ENCODE measurements at places on chromosomes 6 and 20.

DNA sequence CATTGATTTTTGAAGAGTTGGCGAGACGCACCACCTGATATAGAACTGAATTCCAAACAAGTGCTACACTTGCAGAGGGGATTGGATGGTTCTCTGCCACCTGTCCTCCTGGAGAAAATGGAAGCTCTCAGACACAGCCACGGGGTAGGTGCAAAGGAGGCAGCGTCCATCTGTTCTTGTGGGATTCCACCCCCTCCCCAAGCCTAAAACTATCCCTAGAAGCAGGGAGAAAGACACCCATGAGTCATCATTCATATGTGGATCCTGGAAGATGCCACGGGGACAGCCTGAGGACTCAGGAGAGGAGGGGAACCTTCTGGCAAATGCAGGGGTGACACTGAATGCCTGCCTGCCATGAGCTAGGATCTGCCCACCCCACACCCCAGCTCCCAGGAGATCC, 171.3 kb upstream of the CST7 start:
- DNase-seq, result no peak

GRCh38 chr20:8389381-8390036, 257.4 kb downstream of the PLCB1 start:
- DNase-seq, result no peak

GRCh38 chr6:99282479-99283062, 66.9 kb downstream of the FAXC start:
- DNase-seq, result no peak

DNA sequence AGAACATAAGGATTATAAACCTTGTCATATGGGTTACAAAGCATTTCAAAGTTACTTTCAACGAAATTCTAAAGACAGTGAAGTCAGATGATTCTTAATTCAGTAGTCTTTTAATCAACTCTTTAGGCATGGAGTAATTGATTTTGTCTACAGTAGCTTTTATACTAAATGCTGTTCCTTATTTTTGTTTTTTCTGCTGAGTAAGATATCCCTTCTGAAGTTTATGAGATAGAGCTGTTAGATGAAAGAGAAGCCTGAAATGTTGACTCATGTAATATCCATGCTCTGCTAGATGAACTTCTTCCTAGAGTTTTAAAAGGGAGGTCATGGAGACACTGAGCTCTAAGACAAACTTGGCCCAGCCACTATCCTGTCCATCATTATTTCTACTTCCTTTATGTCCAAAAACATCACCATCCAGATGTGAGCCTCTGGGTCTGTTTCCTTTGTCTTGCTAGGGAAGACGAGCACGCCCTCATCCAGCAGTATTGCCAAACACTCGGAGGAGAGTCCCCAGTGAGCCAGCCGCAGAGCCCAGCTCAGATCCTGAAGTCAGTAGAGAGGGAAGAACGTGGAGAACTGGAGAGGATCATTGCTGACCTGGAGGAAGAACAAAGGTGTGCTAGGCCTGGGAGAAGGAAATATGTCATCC, 550.3 kb downstream of the UTRN start:
- no peak for DNase-seq

DNA sequence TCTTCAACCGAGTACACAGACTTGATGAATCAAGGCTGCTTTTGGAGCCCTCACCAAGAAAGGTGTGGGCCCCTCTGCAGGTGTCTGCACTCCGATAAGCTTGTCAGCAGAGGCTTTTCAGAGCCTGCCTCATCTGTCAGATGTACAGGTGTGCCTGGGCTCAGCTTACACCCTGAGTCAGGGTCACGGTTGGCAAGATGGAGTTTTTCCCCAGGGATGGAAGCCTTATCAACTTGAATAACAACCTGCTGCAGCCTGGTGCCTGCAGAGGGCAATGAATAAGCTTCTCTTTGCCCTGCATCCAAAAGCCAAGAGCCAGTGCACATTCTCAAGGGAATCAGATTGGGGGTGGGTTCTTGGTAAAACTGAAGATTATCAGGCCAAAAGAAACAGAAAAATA, 427.1 kb downstream of the CD83 start:
- DNase-seq, result no peak

DNA sequence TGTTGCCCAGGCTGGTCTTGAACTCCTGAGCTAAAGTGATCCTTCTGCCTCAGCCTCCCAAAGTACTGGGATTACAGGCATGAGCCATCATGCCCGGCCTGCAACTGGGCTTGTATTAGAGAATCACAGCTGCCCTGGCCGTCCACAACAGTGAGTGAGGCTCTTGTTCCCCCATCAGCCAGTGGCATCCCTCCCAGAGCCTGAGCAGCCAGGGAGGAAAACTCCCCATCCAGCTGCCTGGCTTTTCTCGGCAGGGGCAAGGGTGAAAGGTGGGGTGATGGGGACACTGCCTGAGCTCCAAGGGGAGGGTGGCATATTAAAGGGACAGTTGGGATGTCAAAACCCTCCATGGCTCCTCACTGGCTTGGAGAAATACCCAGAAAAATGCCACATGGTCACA, 185.6 kb downstream of the NFATC2 start:
- no peak for DNase-seq

DNA sequence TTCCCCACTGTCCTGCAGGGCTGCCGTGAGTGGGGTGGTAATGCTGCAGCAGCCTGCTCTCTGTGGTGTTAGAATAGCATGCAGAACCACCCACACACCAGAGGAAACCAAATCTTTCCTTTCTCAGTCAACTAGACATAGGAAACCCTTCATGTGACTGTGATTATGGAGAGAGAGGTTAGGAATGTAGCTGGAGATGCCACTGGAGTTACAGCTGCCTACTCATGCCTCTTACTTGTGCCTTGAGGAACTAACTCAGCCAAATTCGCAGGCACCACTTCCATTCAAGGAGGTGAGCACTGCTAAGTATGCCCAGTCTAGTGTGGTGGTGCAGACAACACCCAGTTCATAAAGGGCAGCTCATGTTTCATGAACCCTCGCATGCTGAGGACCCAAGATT, 27.4 kb downstream of the MUC22 start:
- no peak for DNase-seq

GRCh38 chr20:57480444-57481160, 44.3 kb downstream of the CTCFL start:
- DNase-seq, result no peak

DNA sequence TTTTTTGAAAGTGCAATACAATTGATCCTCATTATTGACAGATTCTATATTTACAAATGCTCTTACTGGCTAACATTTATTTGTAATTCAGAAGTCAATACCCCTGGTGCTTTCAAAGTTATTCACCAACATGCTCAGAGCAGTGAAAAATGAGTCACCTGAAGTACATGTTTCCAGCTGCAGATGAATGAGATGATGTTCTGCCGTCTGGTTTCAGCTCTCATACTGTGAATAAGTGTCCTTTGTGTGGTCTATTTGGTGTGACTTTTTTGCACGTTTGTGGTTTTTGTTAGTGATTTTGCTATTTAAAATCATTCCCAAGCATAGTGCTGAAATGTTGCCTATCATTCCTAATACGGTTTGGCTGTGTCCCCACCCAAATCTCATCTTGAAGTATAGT, 22.3 kb upstream of the EYA4 start:
- DNase-seq, result no peak

GRCh38 chr20:59412181-59412580, 111.8 kb downstream of the EDN3 start:
- no peak for DNase-seq

GRCh38 chr6:137155830-137156229, 17.6 kb downstream of the IL22RA2 start:
- DNase-seq, result no peak

- no peak for DNase-seq
These were observed 95.4 kb downstream of the RPS12 start for GRCh38 chr6:132909742-132910141.

DNA sequence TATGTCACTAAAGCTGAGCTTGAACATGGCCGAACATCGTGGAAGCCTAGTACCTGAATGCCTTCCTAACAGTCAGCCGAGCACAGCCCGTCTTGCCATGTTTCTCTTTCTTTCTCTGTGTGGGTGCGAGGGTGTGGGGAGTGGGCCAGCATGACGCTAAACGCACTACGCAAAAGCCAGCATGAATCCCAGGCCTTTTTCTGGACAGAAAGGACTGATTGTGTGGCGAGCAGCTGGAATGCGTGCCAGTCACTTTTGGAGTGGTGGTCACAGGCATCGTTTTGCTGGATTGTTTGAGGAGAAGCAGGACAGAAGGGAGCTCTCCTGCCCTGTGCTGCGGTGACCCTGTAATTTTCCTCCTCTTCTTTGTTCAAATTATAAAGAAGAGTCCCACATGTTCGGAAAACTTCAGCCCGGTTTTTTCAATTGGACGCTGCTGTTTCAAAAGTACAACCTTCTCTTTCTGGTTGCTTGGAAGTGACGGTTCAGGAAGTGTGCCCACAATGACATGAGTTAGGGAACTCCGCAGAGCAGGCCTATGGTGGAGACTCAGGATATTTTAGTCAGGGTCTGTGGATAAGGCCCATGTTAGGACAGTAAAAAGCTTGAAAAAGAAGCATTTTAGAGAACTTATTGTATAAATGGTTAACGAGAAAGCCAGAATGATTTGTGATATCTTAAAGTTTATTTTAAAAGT, 54.3 kb downstream of the PDE7B start:
- DNase-seq, result no peak

DNA sequence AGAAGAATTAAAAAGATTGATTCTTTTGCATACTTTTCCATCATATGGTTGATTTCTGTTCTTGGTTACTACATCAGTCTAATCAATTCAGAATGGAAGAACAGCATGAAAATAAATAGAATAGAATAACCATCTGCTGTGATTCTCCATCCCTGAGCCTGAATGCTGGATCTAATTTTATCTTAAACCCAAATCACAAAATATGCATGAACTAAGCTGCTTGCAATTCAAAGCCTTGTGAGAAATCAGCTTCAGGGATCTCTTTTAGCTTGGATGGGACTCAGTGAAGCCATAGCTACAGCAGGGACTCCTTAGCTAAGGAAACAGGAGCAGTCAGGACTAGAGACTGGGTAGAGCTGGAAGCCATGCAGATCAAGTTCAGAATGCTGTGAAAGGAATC, 74.1 kb downstream of the TPBG start:
- DNase-seq, result no peak

GRCh38 chr6:139551376-139551775, 176.9 kb upstream of the CITED2 start:
- DNase-seq, result no peak

GRCh38 chr6:158040051-158040803, 58.6 kb downstream of the SYNJ2 start:
- DNase-seq, result no peak

DNA sequence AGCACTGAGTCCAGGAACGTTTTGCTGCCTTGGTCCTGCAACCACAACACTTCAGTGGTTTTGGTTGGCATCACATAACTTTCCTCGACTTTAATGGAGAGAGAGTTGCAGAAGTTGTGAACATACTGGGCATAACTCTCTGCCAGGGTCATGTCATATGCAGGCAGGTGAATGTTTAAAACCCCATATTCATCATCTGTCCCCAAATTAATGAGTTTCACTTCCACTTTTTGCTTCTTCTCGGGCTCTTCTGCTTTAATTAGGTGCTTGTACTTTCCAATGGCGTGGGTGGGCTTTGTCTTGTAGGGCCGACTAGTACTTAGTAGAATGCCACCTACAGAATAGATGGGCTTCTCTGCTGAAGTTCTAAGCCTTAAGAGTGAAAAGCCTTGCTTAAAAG, 45.2 kb upstream of the TFAP2A start:
- DNase-seq, result no peak

GRCh38 chr20:19901226-19901625, 115.9 kb upstream of the NAA20 start:
- DNase-seq, result no peak

DNA sequence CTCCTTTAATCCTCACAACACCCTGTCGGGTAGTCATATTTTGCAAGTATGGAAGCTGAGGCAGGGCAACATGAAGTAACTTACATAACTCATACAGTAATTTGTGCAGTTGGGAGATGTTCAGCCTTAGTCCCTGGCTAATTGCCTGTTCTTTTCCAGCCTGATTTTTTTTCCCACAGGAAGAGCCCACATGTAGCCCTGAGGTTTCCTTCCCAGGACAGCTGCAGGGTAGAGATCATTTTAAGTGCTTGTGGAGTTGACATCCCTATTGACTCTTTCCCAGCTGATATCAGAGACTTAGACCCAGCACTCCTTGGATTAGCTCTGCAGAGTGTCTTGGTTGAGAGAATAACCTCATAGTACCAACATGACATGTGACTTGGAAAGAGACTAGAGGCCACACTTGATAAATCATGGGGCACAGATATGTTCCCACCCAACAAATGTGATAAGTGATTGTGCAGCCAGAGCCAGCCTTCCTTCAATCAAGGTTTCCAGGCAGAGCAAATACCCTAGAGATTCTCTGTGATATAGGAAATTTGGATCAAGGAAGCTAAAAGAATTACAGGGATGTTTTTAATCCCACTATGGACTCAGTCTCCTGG, 5.0 kb upstream of the BTN2A1 start:
- DNase-seq, result no peak

GRCh38 chr6:2885967-2886735, 17.0 kb downstream of the SERPINB9 start:
- DNase-seq, result no peak

- DNase-seq, result no peak
These were observed 166.5 kb downstream of the VEGFA start for GRCh38 chr6:43936476-43936875.

GRCh38 chr20:13995841-13996240, 525 bp downstream of the MACROD2 start:
- DNase-seq, result no peak

- DNase-seq, result no peak
These were observed 79.4 kb upstream of the PROKR2 start for GRCh38 chr20:5395932-5396727.

DNA sequence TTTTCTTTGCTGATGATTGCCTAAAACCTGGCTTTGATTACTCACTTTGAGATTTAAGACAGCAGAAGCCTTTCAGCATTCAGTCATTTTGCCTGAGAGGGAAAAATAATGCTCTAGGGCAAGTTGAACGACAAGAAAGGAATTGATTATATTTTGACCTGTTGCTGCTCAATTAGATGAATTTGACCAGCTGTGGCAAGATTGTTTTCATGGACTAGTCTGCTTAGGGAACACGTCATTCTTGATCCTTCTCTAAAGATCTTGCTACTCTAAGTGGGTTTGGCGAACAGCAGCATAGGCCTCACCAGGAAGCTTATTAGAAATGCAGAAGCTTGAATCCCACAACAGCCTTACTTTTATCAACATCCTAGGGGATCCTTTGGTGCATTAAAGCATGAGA, 59.7 kb upstream of the PHACTR1 start:
- DNase-seq, result no peak

All from iPS DF 6.9 (cell line).